ENCODE measurements at places on chromosomes 2 and 18.
A peak's percentile ranks its signal among the peaks of the same experiment; 100 is the strongest.

GRCh38 chr2:135651717-135652116 lies 89.9 kb upstream of the UBXN4 start:
- no peak for DNase-seq

DNA sequence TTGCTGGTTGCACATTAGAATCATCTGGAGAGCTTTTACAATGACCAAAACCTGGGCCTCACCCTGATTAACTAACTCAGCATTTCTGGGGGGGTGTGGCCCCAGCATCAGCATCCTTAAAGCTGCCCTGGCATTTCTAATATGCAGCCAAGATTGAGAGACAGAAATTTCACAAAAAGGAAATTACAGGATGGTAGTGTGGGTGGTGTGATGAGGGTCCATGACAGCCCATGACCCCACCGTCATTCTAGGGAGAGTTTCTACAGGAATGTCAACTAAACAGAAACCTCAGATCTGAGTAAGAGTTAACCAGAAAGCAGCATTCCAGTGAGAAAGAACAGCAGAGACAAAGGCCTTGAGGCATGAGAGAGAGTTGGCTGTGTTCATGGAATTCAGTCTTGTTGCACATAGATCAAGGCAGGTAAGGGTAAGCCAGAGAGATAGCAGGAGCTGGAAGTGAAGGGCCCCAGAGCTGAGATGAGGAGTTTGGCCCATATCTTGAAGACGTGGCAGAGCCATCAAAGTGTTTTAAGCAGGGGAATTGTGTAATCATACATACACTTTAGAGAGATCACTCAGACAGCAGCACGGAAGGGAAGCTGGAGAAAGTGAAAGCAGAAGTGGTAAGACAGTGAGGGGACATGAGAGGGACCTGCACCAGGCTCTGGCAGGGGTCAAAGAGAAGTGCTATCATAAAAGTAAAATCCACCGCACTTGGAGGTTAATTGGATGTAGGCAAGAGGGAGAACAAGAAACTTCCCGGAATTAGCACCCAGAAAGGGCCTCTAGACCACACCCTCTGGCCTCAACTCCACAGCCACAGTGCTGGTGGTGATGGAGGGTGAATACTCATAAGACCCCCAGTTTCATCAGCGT lies 7.8 kb upstream of the TRABD2A start:
- peak; percentile 45 for DNase-seq

GRCh38 chr2:38722271-38723061 lies 28.7 kb downstream of the SRSF7 start:
- peak; percentile 34 for DNase-seq

DNA sequence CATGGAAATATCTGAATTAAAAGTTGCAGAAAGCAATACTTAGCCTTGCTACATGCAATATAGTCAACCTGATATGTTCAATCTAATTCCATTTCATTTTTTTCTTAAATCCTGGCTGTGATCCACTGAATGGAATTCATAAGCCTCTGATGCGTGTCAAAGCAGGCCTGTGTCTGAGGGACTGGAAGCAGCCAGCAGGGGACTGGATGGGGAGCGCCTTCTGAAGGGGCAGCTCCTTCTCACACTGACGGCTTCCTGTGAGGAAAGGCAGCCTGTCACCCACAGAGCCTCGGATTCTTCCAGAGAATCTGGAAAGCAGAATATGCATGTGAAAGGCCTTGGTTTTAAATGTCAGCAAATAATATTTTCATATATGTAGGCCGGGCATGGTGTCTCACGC lies 73.5 kb downstream of the KCNF1 start:
- no peak for DNase-seq

DNA sequence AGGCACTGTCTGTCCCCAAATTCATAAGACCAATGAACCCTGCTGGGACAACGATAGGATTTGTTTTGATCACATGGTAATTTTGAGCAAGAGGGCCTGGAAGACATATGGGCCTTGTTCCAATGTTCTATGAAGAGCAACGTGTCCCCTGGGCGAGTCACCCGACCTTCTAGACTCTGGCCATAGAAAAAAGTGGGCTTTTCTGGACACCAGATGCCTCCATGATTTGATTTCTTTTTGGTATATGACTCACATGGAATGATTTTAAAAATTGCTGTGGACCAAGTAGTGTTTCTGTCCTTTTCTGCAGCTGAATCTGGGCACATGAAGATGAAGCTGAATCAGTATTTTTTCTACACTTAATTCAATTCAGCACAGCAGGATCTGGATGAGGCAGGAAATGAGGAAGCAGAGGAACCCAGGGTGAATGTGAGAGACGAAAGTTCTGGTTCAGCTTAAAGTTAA lies 104.9 kb downstream of the CDC42EP3 start:
- no peak for DNase-seq

DNA sequence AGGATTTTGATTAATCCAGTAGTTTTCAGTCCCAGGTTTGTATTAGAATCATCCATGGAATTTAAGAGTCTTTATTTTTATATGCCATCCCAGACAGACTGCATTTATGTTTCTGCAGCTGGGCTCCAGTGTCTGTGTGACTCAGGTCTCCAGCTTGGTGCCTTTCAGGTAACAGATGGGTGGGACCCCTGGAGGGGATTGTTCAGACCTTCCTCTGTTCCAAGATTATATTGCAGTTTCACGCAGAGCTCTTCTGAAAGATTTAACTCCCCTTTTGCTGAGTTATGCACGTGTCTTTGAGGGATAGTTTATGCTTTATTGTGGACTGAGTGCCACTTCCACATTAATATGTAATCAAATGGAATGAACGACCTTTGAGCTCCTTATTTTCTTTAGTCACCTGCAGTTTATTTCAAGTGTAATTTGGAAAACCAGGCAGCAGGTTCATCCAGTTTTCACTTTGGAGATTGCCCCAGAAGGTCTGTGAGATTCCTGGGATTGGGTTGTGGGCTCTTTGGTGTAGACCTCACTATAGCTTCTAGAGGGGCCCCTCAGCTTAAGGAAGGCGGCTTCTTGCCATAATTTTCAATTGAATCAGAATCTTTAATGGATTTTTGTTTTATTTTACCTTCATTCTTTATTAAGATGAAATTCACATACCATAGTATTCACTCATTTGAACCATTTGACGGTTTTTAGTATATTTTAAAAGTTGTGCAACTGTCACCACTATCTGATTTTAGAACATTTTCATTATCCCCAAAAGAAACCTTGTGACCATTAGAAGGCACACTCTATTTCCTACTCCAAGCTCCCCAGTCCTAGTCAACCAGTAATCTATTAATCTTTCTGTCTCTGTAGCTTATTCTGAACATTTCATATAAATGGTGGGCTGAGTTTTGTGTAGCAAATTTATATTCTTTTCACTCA lies 135.0 kb downstream of the WDSUB1 start:
- no peak for DNase-seq

- no peak for DNase-seq
Observed at GRCh38 chr2:74619651-74620297, 28.4 kb downstream of the M1AP start.

GRCh38 chr2:203238292-203238703 lies 520 bp upstream of the CYP20A1 start:
- no peak for DNase-seq

GRCh38 chr2:120916446-120916845 lies 180.8 kb downstream of the GLI2 start:
- DNase-seq, result no peak

DNA sequence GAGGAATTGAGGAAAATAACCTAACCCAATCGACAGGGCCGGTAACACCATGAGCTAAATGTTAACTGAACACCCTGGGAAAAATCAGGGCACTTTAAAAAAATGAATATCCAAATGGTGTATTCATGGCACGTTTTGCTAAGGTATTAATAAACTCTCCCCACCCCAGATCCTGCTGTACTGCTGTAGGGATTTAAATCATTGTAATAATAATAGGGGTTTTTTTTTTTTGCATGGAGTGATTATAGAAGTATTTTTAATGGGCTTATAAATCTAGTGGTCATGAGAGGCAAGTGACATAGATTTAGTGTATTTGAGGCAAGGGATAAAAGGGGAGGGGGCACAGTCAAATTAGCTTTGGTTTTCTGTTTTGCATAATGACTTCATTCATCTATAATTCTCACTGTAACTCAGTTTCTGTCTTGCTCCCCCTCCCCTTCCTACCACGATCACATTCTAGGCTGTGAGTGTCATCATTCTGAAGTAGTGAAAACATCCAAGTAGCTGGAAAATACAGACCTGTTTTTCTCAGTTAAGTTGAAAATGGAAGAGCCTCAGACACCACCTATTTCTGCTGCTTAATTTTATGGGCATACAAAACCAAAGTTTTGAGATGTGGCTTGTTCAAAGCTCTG lies 18.2 kb upstream of the MGAT5 start:
- no peak for DNase-seq

DNA sequence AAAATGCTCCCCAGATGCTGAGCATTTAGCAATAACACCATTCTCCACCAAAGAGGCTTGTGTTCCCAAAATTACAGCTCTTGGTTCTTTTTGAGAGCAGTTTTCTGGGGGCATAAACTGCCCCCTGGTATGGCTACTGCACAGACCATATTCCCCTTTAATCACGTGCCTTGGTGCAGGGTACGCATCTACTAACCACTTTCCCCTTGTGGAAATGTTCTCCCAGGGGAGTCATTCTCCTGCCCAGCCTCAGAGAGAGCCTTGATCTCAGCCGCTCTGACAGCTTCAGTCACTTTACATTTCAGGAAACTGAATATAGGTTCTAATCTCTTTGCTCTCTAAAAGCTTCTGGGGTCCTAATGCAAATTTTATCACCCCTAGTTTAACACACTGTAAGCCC lies 44.7 kb upstream of the EML6 start:
- DNase-seq, result no peak

DNA sequence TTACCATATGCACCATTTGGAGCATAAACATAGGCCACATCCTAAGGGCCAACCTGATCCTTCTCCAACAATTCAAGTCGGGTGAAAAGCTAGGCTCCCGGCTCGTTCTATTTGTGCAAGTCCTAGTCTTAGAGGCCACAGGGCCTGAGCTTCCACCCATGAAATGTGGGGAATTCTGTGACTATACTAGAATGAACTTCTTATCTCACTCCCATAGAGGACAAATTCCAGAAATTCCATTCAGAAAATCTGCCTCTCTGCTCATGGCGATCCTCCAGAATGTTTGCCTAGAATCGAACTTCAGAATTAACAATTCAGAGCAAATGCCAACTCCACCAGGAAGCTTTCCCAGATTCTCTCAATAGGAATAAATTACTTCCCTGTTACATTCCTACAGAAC lies 187.9 kb downstream of the BCL11A start:
- no peak for DNase-seq

- no peak for DNase-seq
Observed at GRCh38 chr2:120331903-120332302, 14.0 kb upstream of the INHBB start.

DNA sequence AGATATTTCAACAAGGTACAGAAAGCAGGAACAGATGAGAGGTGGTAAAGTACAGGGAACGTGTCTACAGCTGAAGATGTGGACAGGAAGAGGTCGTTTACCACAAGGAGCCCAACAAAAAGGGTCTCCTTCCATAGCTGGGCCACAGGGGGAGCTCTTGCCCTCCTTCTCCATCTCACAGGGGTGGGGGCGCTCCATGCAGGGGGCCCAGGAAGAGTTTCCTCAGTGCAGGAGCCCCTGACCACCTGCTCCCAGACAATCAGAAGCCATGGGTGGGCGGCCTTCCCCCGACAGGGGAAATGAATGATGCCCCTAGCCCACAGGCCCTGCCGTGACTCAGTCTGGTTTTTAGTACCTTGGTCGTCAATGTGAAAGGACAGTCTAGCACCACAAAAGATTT lies 163.6 kb upstream of the ZNF516 start:
- no peak for DNase-seq

DNA sequence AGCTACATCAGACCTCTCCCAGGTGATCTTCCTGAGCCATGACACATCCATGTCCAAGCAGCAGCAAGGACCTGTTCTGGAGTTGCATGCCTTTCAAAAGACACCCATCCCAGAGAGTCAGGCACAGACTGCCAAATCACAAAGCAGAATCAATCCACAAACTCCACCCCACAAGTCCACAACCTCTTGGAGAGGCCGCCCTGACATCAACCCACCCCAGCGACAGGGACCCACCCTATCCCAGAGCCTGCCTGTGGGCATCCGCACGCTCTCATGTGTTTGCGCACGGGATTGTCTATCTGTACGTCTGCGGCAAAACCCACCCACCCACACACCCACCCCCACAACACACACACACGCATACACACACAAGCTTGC lies 11.9 kb downstream of the SMAD7 start:
- no peak for DNase-seq

Data from activated gamma-delta T cell treated with anti-CD3 and anti-CD28 coated beads, Interleukin-2, amount 50 U/mL, for 16 hours (primary cell).